ENCODE measurements at places on chromosomes 3 and 15.

DNA sequence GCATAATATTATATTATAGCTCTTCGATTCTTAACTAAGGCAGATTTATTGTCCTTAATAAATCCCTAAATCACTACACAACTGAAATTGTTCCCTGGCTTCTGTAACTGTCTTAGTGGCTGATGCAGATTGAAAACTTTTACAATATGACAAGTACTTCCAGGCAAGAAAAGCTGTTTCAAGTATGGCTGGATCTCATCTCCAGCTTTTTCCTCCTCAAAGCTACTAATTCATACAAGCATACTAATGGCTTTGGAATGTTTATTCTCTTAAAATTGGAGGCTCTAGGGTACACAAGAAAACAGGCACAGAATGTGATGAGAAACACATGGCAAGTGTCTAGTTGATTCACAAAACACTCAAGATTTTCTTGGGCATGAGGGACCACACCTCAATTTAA is 351.5 kb upstream of the ICE2 start:
- no peak for DNase-seq

DNA sequence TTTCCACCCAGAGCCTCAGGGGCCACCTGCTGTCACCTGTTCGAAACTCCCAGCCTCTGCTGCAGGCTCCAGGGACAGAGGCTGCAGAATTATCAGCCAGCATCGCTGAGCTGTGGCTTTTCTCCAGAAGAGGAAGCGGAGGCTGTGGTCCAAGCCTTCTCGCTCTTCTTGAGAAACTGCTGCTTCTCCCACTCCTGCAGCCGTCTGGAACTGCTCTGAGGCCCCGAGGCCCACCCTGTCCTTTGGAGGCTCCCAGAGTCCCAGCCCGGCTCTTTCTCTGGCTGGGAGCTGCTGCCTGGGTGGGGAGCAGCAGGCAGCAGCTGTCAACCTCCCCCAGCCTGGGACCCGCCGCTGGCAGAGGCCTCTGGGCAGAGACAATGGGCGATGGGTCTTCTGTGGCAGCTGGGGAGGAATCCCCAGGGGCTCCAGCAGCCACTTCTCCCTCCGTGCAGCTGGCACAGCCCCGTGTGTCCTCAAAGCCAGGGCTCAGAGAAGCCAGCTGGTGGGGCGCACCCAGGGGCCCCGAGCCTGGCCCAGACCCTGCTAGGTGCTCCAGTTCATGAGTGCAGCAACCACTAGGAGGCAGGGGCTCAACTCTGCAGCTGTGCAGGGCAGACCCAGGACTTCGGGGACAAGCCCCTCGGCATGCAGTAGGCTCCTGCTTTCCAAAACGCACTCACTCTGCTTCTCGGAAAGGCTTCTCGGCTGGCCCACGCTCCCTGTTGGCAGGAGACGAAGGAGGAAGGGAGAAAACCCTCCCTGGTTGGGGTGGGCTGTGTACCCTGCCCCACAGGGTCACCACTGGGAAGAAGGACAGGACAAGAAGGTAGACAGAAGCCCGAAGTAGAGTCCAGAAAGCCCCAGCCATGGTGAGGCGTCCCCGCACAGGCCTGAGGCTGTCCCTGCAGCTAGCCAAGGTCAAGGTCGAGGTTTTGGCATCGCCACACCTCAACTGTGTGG is 49.9 kb upstream of the FURIN start:
- DNase-seq = no peak

GRCh38 chr3:24339266-24339825 is 155.3 kb downstream of the THRB start:
- DNase-seq = no peak

- DNase-seq = no peak
Observed at GRCh38 chr3:69113536-69113935, 8.9 kb downstream of the LMOD3 start.

DNA sequence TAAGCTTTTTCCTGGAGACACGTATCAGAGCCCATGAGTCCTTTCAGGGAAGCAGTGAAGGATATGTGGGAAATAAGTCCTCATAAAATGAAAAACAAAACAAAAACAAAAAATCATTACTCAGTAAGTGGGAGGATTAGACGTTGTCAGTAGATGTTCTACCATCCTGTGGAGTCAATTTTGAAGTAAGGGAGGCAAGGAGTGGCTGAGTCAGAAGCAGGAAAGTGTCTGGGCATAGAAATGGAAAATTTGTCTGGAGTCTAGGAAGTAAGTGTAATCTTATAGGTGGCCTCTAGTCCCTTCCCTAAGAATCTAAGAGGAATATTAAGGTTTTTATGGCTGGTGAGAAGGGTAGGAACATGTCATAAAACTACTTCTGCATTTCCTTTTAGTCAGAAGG is 339.8 kb upstream of the SEMA6D start:
- no peak for DNase-seq

GRCh38 chr3:16069149-16069922 is 105.1 kb upstream of the GALNT15 start:
- no peak for DNase-seq

DNA sequence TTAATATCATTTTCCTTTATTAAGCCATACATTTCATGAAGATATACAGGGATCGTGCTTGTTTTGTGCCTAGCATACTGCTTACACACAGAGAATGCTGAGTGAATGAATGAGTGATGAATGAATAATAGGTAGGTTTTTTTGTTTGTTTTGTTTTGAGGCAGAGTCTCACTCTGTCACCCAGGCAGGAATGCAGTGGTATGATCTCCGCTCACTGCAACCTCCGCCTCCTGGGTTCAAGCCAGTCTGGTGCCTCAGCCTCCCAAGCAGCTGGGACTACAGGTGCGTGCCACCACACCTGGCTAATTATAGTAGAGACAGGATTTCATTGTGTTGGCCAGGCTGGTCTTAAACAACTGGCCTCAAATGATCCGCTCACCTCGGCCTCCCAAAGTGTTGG is 400.0 kb downstream of the ROBO1 start:
- no peak for DNase-seq
